ENCODE measurements at places on chromosomes 5 and 9.

DNA sequence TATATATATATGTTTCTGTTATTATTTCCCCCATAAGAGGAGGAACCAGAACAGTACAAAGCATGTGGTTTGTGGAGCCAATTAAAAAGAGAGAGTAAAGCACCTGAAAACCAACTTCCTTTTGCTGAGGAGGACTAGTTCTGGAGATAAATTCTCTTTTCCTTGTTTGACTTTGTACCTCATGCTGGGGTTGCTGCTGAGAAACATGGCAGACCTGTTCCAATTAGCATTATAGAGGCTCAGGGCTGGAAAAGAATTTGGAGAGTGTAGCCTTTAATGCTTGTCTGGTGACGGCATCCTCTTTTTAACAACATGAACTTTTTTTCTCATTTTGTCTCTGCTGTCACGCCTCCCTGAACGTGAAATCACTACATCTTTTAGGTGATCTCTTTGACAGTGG is 32.8 kb upstream of the NMUR2 start:
- H3K27me3 ChIP-seq, result no peaks in the 10 kb centered on the region
- H3K36me3 ChIP-seq, result no peaks in the 10 kb centered on the region
- no peak for DNase-seq
- no peaks in the 10 kb centered on the region for H3K4me1 ChIP-seq

GRCh38 chr9:115980054-115980453 is 173.5 kb upstream of the PAPPA start:
- DNase-seq, result no peak
- no peaks in the 10 kb centered on the region for H3K27me3 ChIP-seq
- H3K4me1 ChIP-seq, result peaks cover 19% of the 10 kb centered on the region

GRCh38 chr5:6118691-6119090 is 259.7 kb downstream of the MED10 start:
- H3K4me3 ChIP-seq, result no peak overlapping the region
- H3K36me3 ChIP-seq, result no peaks in the 10 kb centered on the region
- no peak for DNase-seq
- no peaks in the 10 kb centered on the region for H3K27me3 ChIP-seq

DNA sequence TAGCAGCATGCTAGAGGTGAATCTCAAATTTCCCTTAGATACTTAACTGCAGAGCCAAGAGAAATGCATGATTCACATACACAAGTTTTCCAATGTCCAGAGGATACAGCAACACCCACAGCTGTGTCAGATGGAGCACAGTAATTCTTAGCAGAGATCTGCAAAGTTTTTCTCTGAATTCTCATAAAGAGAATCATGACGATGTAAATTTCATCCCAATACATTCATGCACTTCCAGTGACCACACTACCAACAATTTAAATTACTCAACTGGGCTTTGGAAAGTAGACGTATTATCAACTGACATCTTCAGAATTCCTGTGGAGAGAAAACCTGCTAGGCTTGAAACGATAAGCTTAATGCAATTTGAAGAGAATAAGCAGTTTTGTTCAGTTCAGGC is 378.8 kb upstream of the TLE4 start:
- DNase-seq, result no peak
- H3K27me3 ChIP-seq, result no peaks in the 10 kb centered on the region
- H3K4me3 ChIP-seq, result no peak overlapping the region
- no peak overlapping the region for H3K27ac ChIP-seq
- no peaks in the 10 kb centered on the region for H3K36me3 ChIP-seq

DNA sequence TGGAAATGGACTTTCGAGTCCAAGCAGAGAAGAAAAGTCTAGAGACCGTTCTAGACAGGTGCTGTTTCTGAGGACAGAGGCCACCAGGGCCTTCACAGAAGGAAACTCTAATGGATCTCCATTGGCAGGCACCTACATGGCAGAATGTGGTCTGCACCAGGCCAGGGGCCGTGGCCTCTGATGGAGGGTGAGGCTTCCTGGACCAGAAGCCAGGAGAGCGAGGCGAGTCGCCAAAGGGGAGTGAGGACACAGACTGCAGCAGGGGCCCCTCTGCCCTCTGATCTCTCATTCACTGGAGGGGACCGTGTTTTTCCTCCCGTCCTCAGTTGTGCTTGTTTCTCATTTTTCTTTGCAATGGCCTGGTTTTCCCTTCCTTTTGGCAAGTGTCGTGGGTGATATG is 41.1 kb downstream of the ALG2 start:
- no peaks in the 10 kb centered on the region for H3K27me3 ChIP-seq
- DNase-seq, result no peak
- H3K27ac ChIP-seq, result no peak overlapping the region
- no peaks in the 10 kb centered on the region for H3K36me3 ChIP-seq
- peaks cover 6% of the 10 kb centered on the region for H3K4me1 ChIP-seq

DNA sequence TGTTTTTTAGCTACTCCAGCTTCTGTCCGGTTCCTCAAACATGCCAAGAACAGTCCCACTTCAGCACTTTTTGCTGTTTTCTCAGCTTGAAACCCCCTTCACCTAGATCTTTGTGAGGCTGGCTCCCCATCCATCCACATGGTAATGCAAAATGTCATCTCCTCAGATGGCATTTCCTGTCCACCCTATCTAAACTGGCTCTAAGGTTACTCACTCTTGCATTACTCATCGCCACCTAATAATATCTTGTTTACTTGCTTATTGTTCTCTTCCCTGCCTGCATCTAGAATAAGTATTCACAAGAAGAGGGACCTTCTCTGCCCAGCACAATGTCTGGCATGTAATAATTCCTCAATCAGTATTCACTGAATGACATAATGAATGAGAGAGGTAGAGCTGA is 220.1 kb downstream of the FAM114A2 start:
- peaks cover 1% of the 10 kb centered on the region for H3K36me3 ChIP-seq
- H3K4me3 ChIP-seq, result no peak overlapping the region
- no peak for DNase-seq
- H3K4me1 ChIP-seq, result peaks cover 15% of the 10 kb centered on the region
- H3K27ac ChIP-seq, result no peak overlapping the region

DNA sequence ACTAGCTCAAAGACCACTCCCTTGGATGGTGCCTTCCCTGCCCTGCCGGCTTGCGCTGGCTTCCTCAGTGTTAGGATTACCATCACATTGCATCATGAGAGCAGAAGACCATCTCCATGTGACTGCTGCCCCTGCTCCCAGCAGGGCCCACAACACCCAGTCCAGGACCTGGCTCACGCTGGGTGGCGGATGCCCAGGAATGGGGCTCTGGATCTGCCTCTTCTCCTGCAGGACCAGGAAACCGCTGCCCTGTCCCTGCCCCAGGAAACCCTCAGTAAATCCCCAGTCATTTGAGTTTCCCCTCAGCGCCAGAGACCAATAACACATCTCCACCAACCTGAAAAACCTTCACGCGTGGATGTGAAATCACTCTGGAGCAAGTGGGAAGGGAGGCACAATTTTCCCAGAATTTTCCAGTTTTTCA is 3.3 kb upstream of the RNF44 start:
- H3K27ac ChIP-seq, result peak overlapping the region; percentile 90
- H3K27me3 ChIP-seq, result no peaks in the 10 kb centered on the region
- DNase-seq, result no peak
- H3K36me3 ChIP-seq, result no peaks in the 10 kb centered on the region

DNA sequence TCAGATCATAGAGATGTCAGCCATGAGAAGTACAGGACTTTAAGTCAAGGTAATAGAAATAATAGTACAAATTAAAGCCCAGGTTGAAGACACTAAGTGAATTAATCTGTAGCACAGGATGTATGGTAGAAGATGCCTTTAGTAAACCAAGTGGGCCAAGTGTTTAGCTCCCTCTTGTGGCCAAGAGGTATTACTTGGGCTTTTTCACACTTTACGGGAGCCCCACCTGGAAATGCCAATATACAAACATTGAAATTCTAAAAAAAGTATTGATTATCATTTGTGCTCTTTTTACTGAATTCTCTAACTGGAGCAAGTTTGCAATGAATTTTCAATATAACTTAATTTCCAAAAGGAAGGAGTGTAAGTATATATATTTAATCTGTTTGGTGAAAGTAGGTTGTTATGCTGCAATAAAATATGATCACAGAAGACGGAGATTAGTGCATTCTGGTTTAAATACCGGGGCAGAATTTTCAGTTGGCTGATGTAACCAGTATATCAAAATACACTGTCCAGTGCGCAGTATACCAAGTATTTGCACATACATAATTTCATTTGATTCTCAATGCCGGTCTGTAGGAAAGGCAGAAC is 84.7 kb downstream of the PARP8 start:
- H3K4me3 ChIP-seq, result no peak overlapping the region
- DNase-seq, result no peak
- no peaks in the 10 kb centered on the region for H3K27me3 ChIP-seq
- no peak overlapping the region for H3K27ac ChIP-seq
- H3K4me1 ChIP-seq, result peaks cover 13% of the 10 kb centered on the region
- H3K36me3 ChIP-seq, result no peaks in the 10 kb centered on the region

DNA sequence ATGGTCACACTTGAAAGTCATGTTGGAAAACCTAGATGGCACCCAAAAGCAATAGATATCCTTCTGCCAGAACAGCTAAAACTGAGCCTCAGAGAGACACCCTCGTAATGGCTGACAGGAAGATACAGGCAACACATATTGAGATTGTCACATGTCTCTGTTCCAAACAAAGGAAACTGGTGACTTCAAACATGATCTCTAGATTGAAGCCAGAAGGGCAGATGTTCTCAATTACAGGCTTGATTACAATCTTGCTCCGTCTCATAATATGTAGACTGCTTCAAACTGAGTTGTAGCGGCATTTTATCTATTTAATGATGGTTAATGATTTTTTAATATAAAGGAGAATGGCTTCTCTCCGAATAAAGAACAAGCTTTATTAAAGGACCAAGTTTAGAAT is 774.3 kb downstream of the KCTD16 start:
- H3K27ac ChIP-seq, result no peak overlapping the region
- no peaks in the 10 kb centered on the region for H3K36me3 ChIP-seq
- no peak overlapping the region for H3K4me3 ChIP-seq
- DNase-seq, result no peak
- peaks cover 9% of the 10 kb centered on the region for H3K27me3 ChIP-seq
- H3K4me1 ChIP-seq, result no peaks in the 10 kb centered on the region

- no peaks in the 10 kb centered on the region for H3K27me3 ChIP-seq
- H3K4me3 ChIP-seq, result no peak overlapping the region
- no peaks in the 10 kb centered on the region for H3K4me1 ChIP-seq
These were observed 84.0 kb upstream of the SLC25A48 start for GRCh38 chr5:135750506-135750905.

DNA sequence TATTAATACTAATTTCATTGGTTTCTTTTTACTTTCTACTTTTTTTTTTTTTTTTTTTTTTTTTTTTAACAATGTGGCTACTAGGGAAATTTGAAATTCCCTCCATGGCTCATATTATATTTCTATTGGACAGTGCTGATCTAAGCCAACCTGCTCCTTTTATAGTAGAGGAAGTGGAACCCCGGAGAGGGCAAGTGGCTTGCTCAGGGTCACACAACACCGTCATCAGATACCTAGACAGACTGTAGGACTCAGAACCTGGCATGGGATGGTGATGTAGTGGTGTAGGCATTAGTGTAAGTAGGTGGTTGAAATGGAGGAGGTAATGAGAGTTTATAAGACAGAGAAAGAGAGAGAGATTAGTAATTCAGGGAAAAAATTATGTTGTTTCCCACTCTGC is 10.8 kb downstream of the ZNF618 start:
- H3K36me3 ChIP-seq, result peaks cover 8% of the 10 kb centered on the region
- peak overlapping the region; percentile 18 for H3K27ac ChIP-seq
- H3K4me3 ChIP-seq, result no peak overlapping the region
- H3K4me1 ChIP-seq, result peaks cover 52% of the 10 kb centered on the region
- no peaks in the 10 kb centered on the region for H3K27me3 ChIP-seq

All from chondrocyte (in vitro differentiated cells).